ENCODE measurements at places on chromosomes 1 and 21.

DNA sequence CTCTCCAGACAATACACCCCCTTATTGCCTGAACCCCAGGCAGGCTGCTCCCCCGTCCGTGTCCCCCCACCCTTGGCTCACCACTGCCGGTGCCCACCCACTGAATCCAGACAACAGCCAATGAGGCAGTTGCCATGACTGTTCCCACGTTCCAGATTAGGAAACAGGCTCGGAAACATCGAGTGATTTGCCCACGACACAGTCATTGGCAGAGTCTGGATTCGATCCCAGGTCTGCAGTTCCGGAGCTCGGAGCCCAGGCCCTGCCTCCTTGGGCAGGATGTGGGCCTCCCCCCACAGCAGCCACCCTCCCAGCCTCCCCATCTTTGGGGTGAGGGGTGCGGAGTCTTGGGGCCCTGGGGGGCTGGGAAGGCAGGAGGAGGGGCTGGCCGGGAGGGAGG is 20.3 kb upstream of the CLSTN1 start:
- no peak for DNase-seq

- no peak for DNase-seq
Observed at GRCh38 chr1:167676205-167676915, 45.4 kb upstream of the MPZL1 start.

GRCh38 chr1:31665234-31665878 is 20.7 kb upstream of the PEF1 start:
- DNase-seq, result no peak

DNA sequence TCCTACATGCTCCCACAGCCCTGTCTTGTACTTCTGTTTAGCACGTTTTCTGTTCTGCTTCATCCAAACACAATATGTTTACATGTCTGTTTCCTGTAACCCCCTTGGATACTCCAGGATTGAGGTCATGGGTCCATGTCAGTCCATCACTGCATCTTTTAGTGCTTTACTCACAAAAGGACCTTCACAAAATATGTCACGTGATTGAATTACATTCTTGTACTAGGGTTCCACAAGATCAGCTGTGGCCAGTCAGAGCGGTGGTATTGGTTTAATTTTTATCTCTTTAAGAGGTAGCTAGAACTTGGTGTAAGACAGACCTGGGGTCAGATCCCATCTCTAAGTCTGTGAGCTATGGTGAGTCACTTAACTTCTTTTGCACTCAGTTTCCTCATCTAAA is 201.2 kb upstream of the FAM78B start:
- DNase-seq, result no peak

DNA sequence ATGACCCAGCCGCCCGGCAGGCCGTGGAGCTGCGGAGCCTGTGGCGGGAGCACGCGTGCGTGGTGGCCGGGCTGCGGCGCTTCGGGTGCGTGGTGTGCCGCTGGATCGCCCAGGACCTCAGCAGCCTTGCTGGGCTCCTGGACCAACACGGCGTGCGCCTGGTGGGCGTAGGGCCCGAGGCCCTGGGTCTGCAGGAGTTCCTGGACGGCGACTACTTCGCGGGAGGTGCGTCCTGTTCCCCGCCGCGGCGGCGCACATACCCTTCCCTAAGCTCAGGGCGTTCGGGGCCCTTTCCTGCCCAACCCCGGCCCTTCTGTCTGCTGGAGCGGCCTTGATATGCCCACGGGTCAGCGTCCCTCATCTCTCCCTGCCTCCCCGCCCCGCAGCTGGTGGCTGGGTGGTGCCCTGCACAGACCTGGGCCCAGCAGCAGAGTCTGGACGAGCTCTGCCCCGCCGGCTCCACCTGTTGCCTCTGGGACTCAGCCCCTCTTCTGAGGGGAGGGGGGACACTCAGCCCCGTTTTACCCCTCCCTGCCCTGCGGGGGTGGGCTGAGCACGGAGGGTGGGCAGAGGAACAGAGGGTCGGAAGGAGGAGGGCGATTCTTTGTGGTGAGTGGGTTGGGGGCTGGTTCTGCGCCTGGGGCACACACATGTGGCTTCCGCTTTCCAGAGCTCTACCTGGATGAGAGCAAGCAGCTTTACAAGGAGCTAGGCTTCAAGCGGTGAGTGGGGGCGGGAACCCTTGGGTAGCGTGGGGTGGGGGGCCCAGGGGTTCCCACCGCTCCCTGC is 688 bp downstream of the PRXL2B start:
- no peak for DNase-seq

DNA sequence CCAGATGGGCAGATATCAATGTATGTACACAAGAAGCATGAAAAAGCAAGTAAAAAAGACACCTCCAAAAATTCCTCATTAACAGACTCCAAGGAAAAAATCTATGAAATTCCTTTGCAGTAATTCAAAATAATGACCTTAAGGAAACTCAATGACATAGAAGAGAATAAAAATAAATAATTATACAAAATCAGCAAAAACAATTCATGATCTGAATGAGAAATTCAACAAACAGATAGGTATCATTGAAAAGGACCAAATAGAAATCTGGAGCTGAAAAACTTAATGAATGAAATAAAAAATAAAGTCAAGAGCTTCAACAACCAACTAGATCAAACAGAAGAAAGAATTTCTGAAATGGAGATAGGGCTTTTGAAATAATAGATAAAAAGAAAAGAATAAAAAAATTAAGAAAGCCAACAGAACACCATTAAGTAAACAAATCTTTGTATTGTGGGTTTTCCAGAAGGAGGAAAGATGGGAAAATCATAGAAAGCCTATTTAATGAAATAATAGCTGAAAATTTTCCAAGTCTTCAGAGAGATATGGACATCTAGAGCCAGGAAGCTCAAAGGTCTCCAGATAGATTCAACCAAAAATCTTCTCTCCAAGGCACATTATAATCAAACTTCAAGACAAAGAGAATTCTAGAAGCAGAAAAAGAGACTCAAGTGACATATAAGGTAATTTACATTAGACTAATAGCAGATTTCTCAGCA is 52.0 kb upstream of the KCNK1 start:
- DNase-seq, result no peak

DNA sequence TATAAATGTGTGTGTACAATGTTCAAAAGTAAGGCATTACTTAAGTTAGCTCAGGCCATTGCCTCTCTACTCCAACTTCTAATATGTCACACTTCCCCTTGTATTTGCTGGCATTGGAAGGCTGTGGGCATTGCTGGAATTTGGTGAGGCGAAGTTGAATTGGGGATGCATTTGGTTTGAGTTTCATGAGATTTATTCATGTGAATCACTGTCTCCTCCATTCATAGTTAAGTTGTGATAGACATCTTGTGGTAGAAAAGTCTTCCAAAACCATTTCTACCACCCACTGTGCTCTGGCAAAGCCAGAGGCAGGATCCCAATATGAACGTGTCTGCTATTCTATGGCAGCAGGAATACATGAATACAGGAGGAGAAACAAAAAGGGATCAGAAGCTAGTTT is 397.8 kb upstream of the USP24 start:
- DNase-seq, result no peak

GRCh38 chr1:41809692-41810091 is 109.0 kb downstream of the HIVEP3 start:
- DNase-seq, result no peak

- no peak for DNase-seq
Observed at GRCh38 chr1:208271236-208271635, 27.1 kb upstream of the PLXNA2 start.

DNA sequence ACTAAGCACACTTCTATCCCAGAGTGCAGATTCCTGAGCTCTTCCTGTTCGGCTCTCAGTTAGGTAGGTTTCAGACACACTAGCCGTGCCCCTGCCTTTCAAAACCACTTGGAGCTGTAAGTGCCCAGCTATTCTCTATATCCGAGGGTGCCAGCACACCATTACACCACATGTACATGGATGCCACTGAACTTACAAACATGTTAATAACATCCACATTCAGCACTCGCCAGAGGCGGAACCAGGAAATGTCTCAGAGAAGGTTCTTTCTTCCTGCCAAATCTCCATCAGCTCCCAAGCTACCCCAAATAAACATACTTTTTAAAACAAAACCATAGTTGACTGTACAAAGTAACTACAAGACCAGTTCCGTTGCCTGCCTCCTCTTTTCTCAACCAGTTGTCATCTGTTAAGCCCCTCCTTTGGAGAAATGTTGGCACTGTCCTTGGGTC is 78.4 kb upstream of the CTTNBP2NL start:
- DNase-seq, result no peak

DNA sequence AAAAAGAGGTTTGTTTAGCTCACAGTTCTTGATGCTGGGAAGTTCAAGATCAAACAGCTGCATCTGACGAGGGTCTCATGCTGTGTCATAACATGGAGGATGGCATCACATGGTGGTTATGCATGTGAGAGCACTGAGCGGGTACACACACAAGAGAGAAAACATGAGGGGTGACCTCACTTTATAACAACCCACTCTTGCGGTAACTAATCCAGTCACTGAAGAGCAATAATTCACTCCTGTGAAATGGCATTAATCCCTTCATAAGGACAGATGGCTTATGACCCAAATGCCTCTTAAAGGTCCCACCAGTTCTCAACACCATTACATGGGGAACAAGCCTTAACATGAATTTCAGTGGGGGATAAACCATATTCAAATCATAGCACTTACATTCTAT is 23.2 kb upstream of the CHIT1 start:
- DNase-seq, result no peak

DNA sequence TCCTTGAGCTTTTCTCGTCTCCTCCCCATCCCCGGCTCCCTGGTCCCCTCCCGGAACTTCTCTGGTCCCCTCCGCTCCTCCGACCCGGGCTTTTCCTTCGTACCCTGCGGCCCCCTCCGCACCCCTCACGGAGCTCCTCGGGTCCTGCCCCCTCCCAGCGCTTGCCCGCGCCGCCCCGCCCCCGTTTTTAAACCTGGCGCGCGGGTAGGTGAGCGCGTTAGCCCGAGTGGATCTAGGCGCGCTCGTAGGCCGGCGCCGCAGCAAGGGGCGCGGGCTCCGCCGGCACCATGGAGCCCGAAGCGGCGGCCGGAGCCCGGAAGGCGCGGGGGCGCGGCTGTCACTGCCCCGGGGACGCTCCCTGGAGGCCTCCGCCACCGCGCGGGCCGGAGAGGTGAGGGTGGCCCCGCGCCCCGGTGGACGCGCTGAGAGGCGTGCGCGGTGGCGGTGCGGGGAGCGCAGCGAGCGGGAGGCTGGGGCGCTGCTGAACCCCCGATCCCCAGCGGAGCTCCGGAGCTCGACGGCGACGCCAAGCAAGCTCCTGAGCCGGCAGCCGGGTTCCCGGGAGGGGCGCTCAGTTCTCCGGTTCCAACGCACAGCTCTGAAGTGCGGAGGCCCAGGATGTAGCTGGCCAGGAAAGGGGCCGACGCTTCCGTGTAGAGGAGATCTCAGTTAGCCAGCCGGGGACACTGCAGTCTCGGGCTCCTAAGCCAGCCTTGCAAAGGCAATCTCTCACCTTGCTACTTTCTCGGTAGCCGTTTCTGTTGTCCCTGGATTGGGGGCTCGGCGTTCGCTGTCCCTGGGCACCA is at the start of gene RIPPLY3:
Gene RIPPLY3 (plus strand): TSS at position 217 of the 806 bp plus-strand sequence. CDS start 71 bp downstream, at position 288.
- DNase-seq, result no peak

DNA sequence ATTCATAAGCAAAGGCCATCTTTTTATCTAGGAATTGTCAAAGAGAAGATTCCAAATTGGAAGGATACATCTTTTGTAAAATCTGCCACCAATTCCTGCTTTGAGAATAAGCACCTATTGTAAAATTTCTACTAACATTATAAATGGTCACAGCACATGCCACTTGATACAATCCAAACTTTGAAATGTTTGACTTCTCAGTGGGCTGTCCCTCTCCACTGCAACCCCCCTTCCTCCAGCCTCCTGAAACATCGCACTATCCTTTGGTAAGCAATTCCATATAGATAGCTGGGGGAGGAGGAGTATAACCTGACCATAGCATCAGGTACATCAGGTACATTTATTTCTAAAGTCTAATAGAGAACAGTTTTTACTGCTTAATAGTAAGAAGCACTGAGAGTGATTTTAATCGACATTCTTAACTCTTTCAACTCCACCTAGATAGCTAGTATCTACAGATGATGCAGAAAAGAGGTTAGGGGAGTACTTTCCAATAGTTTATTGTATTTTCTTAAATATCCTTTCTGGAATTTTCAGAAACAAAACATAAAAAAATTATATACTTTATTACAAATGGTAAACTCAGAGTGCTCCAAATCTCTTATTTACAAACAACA is 2.9 kb downstream of the JUN start:
- DNase-seq, result no peak

DNA sequence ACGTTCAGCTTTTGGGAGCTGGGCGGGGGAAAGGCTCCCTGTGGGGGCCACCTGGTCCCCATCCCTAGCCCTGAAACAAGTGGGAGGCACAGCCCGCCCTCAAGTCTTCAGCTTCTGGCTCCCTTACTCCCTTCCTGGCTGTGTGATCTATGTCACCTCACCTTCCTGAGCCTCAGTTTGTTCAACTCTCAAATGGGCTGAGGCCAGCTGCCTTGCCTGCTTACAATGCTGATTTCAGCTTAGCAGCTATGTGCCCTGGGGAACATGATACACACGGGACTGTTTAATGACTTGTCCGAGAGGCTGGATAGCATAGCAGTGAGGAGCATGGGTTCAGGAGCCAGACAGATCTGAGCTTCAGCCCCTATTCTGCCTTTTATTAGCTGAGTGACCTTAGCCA is 19.3 kb downstream of the GRHL3 start:
- no peak for DNase-seq

GRCh38 chr1:67685558-67686266 is 711 bp downstream of the GADD45A start:
- DNase-seq, result peak; percentile 90

DNA sequence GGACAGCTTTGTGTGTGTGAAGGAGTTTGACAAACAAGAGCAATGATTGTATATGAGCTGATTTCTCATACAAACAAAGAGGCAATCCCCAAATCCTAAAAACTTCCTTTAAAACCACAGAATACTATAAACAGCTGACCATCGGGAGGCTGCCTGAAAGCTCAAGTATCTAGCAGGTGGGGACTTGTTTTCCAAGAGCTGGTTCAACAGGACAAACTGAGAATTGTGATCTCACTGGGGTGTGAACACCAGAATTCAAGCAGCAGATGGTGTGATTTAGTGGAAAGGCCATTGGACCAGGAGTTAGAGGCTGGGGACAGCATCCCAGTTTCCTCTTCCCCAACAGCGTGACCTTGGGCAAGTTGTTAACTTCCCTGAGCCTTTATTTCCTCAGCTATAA is 13.9 kb downstream of the LMX1A start:
- no peak for DNase-seq

DNA sequence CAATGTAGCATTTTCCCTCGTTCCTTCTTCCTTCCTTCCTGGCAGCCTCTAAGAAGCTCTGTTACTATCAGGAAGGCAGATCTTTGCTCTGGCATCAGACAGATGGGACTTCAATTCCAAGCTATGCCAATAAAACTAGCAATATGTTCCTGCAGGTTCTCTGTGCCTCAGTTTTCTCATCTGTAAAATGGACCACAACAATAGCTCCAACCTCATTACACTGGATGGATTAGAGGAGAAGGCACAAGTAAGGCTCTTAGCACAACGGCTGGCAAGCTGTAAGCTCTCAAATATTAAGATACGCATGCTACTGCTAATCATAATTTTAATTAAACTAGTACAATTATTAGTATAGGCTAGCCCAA is 27.2 kb downstream of the RRAGC start:
- DNase-seq, result no peak

DNA sequence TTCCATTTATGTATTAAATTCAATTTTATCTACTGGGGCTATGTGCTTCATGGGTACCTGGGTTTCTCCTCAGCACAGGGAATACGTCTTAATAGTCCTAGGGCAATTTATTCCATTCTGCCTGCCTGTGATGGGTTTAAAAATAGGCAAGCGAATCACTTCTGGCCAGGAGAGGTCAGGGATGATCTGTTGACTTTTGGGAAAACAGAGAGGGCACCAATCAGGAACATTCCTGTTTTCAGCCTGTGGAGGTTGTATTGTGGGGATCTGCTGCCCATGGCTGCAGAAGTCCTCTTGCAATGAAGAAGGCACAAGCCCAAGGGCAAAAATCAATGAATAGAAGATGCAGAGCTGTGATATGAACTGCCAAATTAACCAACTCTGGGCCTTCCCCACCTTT is 303.1 kb downstream of the CTH start:
- no peak for DNase-seq
